ENCODE measurements at places on chromosomes 3 and 15.

- no peak for DNase-seq
These were observed 146.9 kb upstream of the CADPS start for GRCh38 chr3:63022114-63022513.

GRCh38 chr3:119314821-119315220 is 20.6 kb downstream of the ARHGAP31 start:
- DNase-seq = no peak

- no peak for DNase-seq
These were observed 52.2 kb upstream of the ACTL6A start for GRCh38 chr3:179510496-179510895.

DNA sequence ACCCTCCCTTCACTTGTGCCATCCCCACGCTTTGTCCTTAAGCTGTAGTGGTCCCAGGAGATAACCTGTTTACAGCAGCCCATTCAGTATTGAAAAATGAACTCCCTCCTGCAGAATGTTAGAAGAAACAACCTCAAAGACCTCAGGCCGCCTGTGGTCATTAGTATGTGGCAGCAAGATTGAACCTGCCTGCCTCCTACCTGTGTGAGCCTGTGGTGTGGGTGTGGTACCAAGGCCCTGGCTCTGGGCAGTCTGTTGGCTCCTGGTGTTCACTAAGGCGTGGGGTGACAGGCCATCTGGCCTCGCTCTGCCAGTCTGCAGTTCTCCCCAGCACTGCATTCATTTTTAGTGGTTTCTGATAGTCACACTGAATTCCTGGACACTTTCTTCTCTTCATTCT is 21.0 kb downstream of the LSM3 start:
- DNase-seq = no peak

DNA sequence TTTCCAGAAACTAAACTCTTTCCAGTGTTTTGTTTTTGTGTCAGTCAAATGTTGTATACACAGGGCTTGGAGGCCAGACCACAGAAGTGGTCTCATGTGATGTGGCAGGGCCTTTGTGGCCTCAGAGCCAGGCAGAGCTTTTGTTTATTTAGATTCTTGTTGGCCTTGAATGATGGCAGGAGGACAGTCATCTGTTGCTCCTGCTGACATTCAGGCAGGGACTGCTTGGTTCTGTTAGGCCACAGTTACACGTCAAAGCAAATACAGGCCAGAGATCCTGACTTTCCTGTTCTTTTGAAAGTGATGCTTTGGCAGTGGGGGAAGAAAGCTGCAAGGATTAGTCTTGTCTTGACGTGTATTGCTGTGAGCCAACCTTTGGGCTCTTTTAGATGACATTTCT is 325.1 kb downstream of the CACNA2D3 start:
- no peak for DNase-seq

DNA sequence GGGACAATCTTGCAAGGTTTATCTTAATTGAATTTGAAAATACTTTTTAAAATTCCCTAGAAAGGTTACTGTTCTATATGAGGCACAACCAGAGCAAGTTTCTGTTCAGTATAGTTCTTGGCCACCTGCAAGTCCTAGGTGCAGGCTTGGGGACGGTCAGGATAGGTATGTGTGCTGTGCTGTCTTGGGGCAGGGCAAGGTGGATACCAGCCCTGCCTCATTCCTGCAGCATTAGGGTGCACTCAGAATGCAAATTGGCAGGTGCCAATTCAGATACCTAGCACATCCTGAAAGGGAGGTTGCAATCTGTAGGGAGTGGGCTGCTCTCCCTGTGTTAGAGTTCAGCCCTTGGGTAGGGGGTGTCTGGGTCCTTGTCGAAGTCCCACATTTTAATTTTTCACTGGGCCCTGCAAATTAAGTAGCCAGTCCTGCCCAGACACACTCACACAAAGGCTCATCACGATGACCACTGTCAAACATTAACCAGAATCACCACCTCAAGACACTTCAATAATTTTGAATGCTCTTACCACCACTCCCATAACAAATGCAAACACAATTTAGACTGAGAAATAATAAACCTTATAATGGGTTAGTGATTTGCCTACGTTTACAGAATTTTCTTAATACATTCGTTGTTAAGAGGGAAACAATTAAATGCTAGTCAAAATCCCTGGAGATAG is 838.0 kb upstream of the NR2F2 start:
- no peak for DNase-seq

- peak; percentile 2 for DNase-seq
These were observed 1.4 kb upstream of the ROBO2 start for GRCh38 chr3:77038468-77038929.

DNA sequence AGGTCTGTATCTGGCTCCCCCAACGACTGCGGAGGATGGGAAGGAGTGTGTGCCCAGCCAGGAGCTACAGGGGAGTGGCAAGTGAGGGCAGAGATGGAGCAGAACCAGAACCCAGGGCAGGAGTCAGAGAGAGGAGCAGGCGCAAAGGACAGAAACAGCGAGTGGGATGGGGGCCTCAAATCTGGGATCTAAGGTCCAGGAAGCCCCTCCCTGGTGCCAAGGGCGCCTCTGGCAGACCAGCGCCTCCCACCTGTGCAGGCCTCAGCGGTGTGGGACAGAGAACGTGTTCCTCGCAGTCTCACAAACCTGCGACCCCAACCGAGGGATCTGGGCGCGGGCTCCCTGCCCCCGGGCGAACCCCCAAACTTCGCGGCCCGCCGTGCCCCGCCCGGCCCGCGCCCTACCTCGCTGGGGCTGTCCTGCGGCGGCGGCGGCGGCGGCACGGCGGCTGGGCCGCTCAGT is 301 bp downstream of the PCBP4 start:
- DNase-seq = no peak

DNA sequence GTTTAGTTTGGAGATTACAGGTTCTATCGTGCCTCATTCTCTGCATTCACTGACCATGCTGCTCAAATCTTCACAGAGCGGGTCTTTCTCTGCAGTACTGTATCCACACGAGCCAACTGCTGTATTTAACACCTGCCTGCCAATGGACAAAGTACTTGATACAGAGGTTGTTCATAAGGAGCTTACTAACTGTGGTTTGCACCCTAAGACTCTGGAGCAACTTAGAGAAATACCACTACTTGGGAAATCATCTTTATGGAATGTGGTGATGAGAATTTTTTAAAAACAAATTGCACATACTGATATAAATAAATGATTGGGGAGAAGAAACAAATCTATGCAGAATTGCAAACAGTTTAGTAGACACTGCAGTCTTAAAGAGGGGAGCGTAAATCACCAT is 90.0 kb downstream of the PPP2R3A start:
- no peak for DNase-seq

GRCh38 chr3:31790193-31791089 is 190.6 kb downstream of the OSBPL10 start:
- DNase-seq = no peak

DNA sequence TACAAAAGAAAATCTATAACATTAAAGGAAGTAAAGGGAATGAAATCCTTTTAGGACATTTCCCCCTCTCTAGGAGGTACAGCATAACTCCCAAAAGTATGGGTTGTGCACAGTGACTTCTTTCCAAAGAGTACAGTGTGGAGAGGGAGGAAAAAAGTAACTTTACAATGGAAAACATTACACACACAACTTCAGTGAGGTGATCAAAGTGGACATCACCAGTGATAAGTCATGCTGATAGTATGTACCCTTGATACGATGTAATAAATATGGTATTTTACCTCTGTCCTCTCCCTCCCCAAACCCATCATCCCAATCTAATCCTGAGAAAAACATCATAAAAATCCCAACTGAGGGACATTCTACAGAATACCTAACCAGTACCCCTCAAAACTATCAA is 10.8 kb downstream of the PLD1 start:
- DNase-seq = no peak

DNA sequence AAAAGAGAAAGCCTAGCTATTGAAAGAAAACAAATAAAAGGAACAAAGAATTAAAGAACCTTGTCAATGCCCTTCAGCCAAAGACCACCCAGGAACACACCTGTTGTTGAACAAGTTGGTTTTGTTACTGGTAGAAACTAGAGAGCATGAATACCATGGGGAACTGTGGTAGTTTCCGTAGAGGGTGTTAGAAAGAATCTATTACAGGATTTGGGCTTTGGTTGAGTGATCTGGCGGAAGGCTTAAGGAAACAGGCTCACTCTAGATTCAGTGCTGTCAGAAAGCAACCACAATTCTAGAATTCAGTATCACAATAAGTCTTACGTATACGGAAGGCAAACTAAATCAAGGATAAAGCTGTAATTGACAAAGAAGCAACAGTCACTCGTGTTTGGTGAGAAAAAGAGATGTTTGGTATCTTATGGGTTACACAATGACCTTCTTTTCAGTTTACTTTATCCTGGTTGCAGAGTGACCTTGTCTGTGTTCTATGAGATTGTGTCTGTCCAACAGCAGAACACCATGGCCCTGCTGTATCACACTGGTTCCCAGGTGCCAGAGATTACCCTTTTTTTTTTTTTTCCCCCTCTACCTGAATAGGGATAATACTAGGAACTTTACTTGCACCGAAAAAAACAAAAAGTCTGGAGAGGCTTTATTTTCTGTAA is 265.9 kb downstream of the SHQ1 start:
- no peak for DNase-seq

GRCh38 chr15:89400782-89401545 is 66.3 kb upstream of the POLG start:
- no peak for DNase-seq

- DNase-seq = no peak
These were observed 103.1 kb downstream of the DLG1 start for GRCh38 chr3:197195326-197195725.

All from stimulated activated CD4-positive, alpha-beta T cell treated with anti-CD3 and anti-CD28 coated beads, Interleukin-1b, Interleukin-23, amount 100 ng/mL, for 48 hours (primary cell).